Inflammatory macrophage treated with lipopolysaccharide for 1 hour (primary cell): ENCODE measurements at places on chromosomes 6 and 20.

DNA sequence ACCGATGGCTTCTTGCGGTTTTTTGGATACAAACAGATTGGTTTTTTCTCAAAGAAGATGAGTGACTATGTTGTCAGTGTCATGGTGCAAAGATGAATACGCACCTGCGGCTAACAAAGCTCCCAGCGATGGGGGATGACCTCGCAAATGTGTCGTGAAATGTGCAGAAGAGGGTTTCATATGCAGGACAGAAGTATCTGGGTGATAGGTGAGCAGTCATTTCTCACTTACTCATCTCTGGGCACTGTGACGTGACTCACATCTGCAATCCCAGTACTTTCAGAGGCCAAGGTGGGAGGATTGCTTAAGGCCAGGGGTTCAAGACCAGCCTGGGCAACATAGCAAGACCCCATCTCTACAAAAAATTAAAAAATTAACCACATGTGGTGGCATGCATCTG, 216.3 kb downstream of the ERMARD start:
- DNase-seq, result no peak

GRCh38 chr6:151647976-151648639, 154.3 kb downstream of the CCDC170 start:
- no peak for DNase-seq

DNA sequence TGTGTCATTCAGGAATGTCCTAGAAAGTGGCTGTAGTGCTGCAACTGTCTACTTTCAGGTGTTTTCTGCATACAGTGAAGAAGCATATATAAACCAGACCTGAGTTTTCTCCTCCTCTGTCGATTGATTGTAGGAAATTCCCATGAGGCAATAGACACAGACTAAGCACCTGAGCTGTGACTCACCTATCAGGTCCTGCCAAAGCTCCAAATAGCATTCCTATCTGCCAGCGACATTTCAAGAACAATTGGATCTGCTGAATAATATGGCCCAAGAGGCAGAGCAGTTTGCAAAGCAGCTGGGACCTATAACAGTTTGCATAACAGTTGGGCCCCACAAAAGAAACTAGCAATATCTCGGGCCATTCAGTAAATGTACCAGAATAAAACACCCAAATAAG, 360.4 kb downstream of the HAO1 start:
- DNase-seq, result no peak

- DNase-seq, result no peak
Observed at GRCh38 chr6:63802606-63803206, 167.1 kb downstream of the PHF3 start.

DNA sequence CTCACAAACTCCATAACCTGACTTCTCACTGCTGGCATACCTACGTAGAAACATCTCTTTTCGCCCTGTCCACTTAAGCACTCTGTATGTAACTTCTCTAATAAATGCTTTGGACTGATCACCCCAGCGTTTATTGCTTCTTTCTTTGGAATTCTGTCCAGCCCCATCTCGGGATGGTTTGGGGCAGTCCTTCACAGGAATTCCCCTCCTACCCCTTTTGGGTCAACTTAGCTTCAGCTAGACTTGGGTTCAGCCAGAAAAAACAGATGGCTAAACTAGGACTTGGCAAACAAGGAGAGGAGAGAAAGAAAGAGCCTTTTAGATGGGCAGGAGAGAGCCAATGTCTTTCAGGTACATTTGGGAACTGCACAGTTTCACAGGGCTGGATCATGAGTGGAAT, 3.9 kb upstream of the LTV1 start:
- no peak for DNase-seq
